ENCODE measurements at places on chromosomes 13 and 19.

GRCh38 chr13:33259296-33259695, 26.3 kb downstream of the STARD13 start:
- DNase-seq = no peak

GRCh38 chr13:22270881-22271280, 600.0 kb downstream of the FGF9 start:
- DNase-seq = no peak

DNA sequence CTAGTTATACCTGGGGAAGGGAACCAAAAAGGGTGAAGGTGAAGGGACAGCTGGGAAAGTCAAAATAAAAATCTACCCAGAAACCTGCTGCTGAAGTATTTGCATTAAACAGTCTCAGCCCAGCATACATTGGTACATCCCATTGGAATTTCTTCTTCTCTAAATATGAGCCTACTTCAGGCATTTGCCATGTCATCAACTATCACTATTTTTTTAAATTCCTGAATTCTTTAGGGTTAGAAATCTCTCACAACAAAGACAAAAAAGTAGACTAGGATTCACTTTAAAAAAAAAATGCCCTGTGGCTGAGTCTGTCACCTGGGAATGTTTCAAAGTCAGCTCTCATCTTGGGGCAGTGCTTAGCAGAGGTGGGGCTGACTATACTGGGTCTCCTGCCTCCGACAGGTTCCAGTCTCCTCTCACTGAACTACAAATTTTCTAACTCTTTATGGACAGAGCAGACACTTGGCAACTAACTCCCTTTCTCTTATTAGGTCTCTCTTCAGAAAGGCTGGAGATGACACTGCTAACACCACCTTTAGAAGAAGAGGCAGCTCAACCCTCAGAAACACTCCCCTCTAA, 141.2 kb downstream of the LHFPL6 start:
- no peak for DNase-seq

DNA sequence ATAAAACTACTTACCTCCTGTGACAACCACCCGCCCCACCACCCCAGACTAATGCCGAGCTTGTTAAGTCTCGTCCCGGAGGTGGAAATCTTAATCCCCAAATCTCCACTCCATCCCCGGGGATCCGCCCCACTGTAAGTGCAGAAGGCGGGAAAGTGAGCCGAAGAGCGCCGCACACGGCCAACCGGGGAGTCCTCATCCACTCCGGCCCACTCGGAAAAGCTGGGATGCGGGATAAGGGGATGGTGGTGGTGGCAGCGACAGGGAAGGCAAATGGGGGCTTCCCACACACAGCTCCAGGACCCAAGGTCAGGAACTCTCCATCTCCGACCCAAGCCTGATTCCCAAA, 621 bp downstream of the FBL start:
- DNase-seq = peak; percentile 54

GRCh38 chr13:66353664-66354063, 876.5 kb downstream of the PCDH9 start:
- no peak for DNase-seq

- DNase-seq = peak; percentile 90
These were observed 2.7 kb upstream of the SNAPC2 start for GRCh38 chr19:7917267-7918061.
